Activated CD8-positive, alpha-beta memory T cell treated with anti-CD3 and anti-CD28 coated beads for 1 hour (primary cell): ENCODE measurements at places on chromosomes 3 and 15.
A peak's percentile ranks its signal among the peaks of the same experiment; 100 is the strongest.

GRCh38 chr3:64988188-64988587 is 300.4 kb upstream of the ADAMTS9 start:
- DNase-seq, result no peak

DNA sequence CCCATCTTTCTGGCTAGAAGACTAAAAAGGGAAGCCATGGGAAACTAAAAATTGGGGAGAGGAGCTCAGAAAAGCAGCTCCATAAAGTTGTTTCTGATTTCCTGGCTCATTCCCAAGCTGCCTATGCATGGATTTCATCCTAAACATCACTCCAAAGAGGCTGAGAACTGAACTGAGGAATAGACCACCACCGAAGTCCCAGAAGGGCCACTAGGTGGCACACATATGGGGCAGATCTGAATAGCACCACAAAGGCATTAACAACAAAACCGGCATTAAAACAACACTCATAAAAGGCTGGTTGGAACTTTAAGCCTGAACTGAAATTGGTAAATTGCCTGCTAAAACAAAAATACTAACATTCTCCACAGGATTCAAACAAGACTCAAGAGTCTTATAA is 106.3 kb downstream of the PLD1 start:
- no peak for DNase-seq

- DNase-seq, result no peak
Measured at GRCh38 chr15:81410318-81410753, 36.3 kb upstream of the TMC3 start.

GRCh38 chr3:27686642-27687041 is 35.5 kb downstream of the EOMES start:
- no peak for DNase-seq

- no peak for DNase-seq
Measured at GRCh38 chr3:18344306-18345014, 80.7 kb downstream of the SATB1 start.

- peak; percentile 8 for DNase-seq
Measured at GRCh38 chr3:158539414-158540014, 31.5 kb upstream of the MLF1 start.

DNA sequence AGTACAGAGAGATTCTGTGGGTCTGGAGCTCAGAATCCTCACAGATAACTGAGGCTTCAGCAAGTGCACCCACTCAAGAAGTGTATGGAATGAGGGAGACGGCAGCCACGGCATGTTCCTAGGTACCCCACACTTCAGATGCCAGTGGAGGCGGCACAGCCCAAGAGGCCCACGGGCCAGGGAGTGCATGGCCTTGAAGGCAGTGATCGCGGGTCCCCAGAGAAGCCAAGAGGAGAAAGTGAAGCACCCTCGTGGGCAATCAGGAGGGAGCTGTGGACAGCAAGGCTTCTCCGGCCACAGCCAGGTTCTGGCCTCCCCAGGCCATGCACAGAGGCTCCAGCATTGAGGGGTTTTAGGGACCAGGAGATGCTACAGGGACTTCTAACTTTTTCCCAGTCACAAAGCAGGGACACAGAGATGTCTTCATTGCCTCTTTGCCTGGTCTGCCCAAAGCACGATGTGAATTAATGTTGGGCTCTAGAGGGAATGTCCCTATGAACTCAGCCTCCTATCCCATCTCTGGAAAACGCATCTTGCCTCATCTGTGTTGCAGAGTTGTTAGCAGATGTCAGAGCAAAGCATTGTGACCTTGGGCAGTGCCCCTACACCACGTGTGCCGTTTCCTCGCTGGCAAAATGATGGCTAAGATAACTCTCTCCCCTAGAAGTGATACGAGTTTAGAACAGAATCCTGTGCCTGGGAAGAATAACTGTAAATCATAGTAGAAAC is 2.6 kb upstream of the MAP6D1 start:
- DNase-seq, result no peak
